Large intestine (tissue), 12 donors: ENCODE measurements at places on chromosomes 3 and 15. TPM values are rescaled to one million over a fixed set of nuclear protein-coding genes. Genes with fewer than 3 reads are reported as not detected.

DNA sequence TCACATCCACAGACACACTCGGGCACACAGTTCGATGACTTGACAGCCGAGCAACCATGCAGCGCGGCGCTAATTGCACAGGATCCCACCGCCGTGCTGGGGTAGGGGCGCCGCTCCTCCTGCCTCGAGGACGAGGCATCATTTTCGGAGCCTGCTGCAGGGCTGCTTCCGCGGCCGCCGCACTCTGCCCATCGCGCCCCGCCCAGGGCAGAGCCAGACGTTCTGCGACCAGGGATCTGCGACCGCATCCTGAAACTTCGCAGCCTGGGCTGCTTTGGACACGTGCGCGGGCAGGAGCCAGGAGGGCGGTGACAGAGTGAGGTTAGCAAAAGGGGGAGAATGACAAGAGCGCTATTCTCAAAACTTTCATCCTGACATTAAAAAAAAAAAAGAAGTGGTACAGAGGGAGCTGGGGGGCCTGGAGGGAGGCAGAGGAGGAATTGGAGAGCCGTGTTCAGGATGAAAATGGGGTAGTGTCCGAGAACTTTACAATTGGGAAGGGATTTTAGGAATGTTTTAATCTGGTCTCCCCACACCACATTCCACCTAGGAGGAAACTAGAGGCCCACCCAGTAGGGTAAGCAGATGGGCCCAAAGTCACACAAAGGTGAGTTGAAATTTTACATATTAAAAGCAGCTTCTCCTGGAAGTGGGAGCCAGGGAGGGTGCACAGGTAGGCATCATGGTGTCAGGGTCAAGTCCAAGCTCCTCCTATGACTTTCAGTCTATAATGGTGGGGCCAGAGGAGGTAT is 15.9 kb downstream of the IGDCC3 start:
- no peaks in the 10 kb centered on the region for H3K36me3 ChIP-seq
- no peak overlapping the region for H3K27ac ChIP-seq
- no peak for DNase-seq
- H3K4me3 ChIP-seq: no peak overlapping the region

DNA sequence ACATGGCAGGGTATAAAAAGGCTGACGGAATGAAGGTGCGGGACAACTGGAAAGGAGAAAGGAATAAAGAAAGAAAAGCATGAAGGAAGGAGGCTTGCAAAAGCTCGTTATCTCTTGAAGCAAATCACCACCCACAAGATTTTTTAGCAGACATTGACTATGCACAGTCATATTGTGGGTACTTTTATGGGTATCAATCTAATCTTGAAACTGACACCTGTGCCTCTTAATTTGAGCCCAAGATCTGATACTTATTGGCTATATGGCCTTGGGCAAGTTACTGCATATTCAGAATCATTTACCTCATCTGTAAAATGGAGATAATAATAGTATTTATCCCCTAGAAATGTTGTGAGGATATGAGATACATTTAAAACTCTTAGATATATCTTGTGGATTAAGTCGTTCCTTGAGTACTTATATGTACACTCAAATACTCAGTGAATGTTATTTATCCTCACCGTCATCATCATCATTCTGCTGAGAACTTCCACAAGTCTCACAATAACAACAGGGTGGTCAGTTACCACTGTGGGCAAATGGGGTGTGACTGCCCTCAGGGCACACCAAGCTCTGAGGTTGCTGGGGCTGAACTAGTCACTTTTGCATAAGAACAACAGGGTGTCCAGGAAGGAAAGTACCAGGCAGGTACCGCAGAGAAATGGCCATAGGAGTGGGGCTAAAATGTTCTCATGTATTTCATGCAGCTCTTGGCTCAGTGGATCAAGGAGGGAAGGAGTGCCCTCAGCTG is 266.1 kb downstream of the SLC9A9 start:
- H3K27me3 ChIP-seq: no peaks in the 10 kb centered on the region
- no peak overlapping the region for H3K4me3 ChIP-seq
- no peaks in the 10 kb centered on the region for H3K36me3 ChIP-seq

GRCh38 chr3:133945381-133946095 is 49.9 kb upstream of the RAB6B start:
- H3K27ac ChIP-seq: no peak overlapping the region
- no peaks in the 10 kb centered on the region for H3K27me3 ChIP-seq
- peaks cover 5% of the 10 kb centered on the region for H3K4me1 ChIP-seq
- no peak for DNase-seq

DNAH1 gene
- 22.9 TPM for polyA plus RNA-seq

ZNF639 gene
- 41.8 TPM for polyA plus RNA-seq

TF gene
- 22.5 TPM for polyA plus RNA-seq
